ENCODE measurements at places on chromosomes 12 and 14.
A peak's percentile ranks its signal among the peaks of the same experiment; 100 is the strongest.

DNA sequence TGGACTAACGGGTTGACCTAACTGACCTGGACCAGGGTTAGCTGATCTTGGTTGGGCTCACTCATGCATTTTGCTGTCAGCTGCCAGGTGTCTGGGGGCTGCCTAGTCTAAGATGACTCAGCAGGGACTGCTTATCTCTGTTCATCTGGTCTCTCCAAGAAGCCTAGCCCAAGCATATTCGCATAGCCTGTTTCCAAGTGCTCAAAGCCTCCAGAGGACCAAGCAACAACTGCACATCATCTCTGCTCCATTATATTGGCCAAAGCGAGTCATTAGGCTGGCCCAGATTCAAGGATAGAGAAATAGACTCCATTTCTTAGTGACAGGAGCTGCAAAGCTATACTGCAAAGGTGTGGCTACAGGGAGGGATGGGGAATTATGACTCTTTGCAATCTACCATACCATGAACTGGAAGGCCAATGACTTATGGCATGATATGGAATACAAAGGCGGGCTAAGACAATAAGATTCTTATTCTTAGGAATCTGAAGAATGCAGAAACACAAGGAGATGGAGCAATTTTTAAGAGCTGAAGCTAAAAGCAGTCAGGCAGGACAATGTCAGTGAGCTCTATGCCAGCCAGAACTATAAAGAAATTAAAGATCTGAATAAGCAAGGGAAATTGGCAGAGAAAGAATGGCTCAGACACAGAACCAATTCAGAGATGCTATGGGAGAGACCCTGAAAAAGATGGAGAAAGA is 194.6 kb upstream of the FSCB start:
- no peak for DNase-seq

DNA sequence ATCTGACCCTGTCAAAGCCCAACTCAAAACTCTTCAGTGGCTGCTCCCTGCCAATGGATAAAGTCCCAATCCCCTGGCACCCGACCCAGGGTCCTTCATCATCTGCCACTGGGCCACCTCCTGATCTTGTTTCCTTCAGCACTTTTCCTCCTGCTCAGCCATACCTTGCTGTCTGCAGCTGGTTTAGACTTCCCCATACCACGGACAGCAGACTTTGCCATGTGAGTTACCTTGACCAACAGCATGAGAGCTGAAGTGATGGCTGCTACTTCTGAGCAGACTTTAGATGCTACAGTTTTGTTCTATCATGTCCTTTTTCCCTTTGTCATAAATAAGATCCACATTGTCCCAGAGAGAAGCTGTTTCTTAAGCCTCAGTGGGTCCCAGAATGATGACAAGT is 33.3 kb upstream of the STON2 start:
- DNase-seq: no peak

DNA sequence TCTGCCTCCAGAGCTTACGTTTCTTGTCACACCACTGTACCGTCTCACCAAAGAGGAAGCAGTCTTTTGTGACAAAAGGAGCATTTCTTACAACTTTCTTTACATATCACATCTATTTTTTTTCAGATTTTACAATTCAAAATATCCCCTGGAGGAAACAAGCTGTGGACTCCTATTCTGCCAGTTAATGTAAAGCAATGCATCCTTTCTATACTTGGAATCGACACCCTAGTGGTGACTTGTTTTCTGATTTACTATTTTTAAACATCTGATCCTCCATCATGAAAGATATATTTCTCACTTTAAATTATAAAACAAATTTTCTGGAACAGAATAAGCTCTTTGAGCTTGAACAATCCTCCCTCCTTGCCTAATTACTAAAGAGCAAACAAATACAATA is 34.8 kb downstream of the AICDA start:
- no peak for DNase-seq

GRCh38 chr12:83826112-83826511 is 1086.5 kb downstream of the SLC6A15 start:
- peak; percentile 13 for DNase-seq

GRCh38 chr12:59383079-59383822 is 212.6 kb upstream of the SLC16A7 start:
- DNase-seq: no peak

GRCh38 chr14:59438195-59438647 is 27.0 kb downstream of the GPR135 start:
- peak; percentile 20 for DNase-seq

DNA sequence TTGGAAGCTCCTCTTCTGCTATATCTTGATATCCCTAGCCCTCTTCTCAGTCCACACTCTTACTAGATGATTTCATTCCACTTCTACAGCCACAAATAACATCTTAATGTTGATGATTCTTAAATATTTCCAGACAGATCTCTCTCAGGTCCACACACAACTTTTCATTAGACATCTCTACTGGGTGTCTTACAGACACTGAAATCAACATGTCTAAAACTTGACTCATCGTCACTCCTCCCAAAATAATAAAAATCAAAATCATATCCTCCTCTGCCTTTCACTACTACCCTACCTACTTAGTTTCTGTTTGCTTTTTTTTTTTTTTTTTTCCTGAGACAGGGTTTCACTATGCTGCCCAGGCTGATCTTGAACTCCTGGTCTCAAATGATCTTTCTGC is 11.9 kb downstream of the PRDM4 start:
- DNase-seq: peak; percentile 51

DNA sequence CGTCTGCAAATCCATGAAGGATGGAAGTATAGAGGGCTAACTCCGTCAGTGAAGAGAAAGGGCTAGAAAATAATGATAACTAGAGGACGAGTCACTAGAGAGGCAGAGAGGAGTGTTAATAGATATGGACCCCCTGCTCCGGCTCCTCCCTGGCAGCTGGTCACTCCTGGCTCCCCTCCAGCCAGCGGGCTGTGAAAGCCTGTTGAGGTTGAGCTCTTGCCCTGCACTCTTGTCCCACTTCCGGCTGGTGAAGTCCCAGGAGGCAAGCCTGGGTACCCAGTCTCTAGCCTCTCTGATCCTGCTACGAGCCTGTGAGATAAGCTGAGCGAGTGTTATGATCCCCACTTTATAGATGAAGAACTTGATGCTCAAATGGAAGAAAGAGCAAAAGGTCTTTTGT is 90.3 kb downstream of the RFX4 start:
- DNase-seq: no peak

DNA sequence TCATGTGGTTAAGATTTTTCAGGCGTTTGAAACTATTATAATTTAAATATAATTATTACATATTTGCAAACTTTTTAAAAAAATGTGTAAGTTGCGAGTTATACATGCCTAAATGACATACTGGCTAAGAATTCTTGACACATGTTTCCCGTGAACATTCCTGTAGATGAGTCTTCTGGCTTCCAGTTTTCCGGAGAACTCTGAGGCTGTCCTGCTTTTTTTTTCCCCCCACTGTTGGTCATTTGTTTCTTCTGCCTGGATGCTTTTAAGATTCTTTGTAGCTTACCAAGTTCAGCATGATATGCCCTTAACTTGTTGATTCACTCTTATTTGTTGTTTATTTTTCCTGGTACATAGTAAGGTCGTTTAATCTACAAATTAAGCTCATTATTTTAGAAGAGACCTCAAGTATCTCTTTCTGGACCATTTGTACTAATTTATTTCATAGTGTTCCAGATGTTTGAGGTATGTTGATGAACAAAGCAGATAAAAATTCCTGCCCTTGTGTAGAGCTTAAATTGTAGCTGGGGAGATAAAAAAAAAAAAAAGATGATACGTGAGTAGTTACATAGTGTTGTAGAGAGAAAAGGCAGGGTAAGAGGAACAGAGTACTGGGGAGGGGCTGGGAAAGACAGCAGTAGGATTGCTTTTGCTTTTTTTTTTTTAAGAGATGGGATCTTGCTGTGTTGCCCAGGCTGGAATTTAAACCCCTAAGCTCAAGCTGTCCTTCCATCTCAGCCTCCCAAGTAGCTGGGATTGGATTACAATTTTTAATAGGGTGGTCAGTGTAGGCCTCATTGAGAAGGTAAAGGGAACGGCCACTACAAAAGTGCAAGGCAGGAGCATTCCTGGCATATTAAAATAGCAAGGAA is 32.8 kb downstream of the ARHGAP5 start:
- DNase-seq: no peak

GRCh38 chr14:26663506-26663905 is 65.7 kb upstream of the NOVA1 start:
- no peak for DNase-seq

DNA sequence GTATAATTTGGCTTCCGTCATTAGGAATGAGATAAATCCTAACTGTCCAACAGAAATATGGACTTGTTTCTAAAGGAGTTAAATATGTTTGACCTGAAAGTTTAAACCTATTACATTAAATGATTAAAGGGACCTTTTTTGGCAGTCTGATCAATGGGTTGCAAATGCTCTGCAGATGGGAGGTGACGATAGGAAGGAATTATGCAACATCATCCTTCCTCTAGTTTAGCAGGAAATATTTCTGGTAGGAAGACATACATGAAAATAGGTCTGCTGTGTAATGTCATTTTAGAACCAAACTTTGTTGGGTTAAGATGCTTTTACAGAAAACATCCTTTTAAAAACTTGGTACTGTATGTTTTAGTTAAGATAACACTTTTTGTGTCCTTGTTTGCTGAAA is 2.6 kb downstream of the LRRC10 start:
- no peak for DNase-seq

GRCh38 chr14:99333841-99334635 is 62.0 kb upstream of the BCL11B start:
- no peak for DNase-seq

DNA sequence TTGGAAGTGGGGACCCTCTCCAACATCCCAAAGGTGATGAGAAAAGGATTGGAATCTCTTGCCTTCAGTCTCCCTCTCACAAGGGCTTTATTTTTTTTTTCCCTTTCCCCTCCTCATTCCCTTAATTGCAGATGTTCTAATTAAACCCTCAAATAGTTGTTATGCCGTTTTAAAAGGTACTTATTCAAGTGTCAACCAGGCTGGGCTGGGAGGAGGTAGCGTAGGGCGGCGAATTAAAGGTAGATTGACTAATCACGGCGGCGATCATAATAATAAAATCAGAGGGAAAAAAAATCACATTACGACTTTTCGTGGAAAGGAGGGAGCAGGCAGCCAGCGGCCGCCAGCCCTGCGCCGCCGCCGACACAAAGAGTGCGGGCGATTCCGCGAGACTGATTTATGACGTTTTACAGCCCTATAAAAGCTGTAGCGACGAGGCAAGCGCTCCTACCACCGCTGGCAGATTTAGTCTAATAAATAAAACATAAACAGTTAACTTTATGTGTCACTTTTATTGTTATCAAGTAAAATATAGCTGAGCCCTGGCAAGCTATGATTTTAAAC is 1.7 kb upstream of the HOXC4 start:
- DNase-seq: no peak

GRCh38 chr12:82470906-82471512 is 112.7 kb downstream of the METTL25 start:
- no peak for DNase-seq

- no peak for DNase-seq
These were observed 403.0 kb downstream of the SYT1 start for GRCh38 chr12:79267580-79267979.

GRCh38 chr14:75926431-75927115 is 55.2 kb downstream of the TGFB3 start:
- DNase-seq: no peak

DNA sequence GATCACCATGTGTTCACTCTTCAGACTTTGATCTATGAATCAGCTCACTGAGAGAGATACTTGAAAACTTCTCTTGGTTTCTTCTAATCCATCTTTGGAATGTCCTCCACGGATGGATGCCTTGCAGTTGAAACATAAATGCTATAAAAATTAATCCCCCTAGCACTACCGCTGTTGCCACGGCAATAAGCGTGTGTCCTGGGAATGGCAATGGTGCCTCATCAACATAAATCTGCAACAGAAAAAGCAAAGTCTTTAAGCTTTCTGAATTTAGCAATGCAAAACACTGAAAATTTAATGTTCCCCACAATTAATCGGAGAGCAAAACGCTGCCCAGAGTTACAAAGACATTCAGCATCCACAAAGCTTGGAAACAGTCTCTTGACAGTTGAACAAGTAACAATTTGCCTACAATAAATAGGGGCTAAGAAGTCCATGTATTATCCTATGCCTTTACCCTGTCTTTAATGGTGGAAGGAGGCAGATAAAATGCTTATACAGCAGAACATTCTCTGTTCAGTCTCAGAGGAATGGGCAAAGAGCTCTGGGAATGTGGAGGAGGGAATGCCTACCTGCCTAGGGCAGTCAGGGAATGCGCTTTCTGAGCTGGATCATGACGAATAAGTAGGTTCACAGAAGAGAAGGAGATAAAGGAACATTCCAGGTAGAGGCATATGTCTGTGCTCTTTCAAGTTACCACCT is 70.9 kb upstream of the PPP4R3A start:
- no peak for DNase-seq

GRCh38 chr14:57485635-57486034 is 8.0 kb downstream of the CCDC198 start:
- DNase-seq: no peak

- no peak for DNase-seq
These were observed 315.3 kb upstream of the PRICKLE1 start for GRCh38 chr12:42904683-42905418.

DNA sequence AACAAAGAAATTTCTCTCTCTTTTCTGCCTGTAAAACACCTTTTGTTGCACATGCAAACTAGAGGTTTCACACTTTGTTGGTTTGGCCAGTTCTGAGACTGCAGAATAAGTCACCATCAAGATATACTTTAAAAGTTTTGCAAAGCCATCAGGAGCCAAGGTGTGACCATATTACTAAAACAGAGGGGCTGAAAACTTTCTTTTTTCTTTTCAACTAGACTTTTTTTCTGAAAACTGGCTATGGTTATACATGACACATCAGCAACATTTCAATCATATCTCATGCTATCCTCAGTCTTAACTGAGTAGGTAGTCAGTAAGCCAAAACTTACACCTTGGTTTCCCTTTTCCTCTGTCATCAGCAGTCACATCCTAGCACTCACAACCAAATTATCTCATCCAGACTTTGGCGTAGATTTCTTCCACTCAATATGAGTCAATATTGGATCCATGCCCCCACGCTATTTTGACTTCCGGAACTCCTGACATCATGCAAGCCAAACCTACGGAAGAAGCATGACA is 4.1 kb upstream of the IFNG start:
- no peak for DNase-seq

DNA sequence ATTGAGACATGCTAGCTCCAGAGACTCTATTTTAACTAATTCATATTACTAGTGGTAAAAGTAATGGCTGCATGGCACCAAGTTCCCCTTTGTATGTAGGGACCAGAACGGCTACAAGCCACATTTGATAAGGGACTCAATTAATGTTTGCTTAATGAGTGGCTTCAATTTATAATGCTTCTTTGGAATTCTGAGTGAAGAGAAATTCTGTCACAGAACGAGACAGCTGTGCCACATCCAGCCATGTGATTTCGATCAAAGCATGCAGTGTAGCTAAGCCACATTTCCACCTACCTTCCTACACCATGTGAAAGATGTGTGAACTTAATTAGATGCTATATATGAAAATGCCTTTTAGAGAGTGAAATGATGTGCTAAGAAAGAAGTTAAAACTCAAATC is 217.4 kb downstream of the ACSS3 start:
- no peak for DNase-seq

GRCh38 chr12:13179211-13180074 is 17.1 kb upstream of the EMP1 start:
- peak; percentile 60 for DNase-seq
